ENCODE measurements at places on chromosomes 2 and 18.
A peak's percentile ranks its signal among the peaks of the same experiment; 100 is the strongest.

DNA sequence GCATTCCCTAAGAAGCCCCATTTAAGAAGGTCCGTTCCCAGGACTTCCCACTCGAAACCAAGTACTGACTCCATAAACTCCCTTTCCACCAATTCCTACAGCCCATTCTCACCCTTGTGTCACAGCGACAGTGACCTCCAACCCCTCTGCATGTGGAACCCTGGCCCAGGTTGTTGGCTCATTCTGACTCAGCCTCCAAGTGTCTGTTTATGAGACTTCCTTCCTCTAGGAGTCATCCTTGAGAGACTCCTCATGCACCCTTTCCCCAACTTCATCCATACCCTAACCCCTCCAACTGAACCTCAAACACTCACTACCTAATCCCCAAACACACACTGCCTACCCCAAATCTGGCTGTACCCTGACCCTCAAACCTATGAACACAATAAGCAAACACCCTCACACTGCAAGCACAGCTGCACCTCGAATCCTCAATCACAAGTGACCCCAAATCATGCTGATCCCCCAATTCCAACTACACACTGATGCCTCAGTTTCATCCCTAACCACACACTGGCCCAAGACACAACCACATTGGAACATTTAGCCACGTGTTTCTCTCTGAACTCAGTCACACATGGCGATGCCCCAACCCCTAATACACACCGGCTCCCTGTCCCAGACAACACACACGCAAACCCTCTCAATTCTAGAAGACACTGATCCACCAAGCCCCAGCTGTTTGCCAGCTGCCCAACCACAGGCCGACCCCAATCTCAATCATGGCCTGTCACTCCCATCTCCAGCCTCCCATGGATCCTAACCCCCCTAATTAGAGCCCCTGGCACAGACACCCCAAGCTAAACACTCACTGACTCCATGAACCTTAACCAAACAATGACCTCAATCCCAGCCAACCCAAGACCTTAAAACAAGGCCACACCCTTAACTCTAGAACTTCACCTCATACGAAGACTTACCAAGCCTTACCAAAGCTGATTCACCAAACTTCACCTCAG is 219.6 kb downstream of the CYP26B1 start:
- no peak for DNase-seq

DNA sequence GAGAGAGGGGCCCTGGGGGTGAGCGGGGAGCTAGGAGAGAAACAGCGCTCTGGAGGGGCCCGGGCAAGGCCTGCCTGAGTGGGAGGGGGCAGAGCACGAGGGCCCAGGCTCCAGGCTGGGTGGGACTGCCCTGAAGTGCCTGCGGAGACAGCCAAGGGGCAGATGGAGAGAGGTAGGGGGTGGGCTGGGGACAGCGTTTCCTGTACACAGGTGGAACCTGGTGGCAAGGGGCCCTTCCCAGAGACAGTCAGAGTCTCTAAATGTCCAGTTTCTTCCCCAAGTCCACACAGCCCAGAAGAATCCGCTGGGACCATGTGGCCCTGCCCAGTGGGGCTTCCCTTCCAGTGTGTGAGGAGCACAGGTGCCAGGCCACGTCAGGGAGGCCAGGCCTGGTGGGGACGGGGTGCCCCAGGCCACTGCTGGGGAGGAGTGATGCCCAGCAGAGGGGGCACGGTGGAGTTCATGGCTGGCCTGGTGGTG is 1.7 kb upstream of the GPR35 start:
- no peak for DNase-seq

- no peak for DNase-seq
Observed at GRCh38 chr2:26892922-26893524, 45.1 kb downstream of the DPYSL5 start.

DNA sequence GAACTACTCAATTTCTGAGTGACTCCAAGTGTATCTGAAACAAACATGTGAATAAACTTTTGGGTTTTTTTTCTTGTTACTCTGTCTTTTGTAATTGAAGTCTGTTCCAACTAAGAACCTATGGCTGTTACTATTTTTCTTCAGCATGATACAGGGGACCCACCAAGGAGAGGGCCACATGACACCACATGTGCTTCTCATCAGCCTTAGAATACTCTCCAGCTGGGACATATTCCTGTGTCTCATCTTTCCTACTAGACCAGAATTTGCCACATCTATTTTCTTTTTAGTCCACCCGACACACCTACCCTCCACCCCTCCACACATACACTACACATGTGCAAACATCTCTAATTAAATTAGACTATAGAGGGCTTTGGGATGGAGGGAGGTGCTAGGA is 191.7 kb upstream of the NDUFV2 start:
- no peak for DNase-seq

GRCh38 chr18:62384068-62384467 is 59.0 kb downstream of the TNFRSF11A start:
- DNase-seq: no peak

DNA sequence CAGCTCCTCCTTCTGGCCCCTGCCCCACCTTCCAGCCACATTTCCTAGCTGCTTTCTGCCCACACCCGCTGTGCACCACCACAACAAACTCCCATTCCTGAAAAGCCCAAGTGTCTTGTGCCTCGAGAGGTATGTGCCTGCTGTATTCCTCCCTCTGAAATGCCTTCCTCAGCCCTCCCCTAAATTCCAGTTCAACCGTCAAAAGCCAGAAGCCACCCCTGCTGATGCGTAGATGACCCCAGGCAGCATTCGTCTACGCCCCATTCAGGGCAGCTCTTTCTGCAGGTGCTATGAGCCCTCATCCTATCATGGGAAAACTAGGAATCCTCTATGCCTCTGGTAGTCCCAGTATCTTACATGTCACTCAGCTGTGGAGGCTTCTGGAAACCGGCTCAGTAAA is 71.7 kb downstream of the DNMT3A start:
- no peak for DNase-seq

- DNase-seq: no peak
Observed at GRCh38 chr2:168663993-168664392, 138.4 kb upstream of the NOSTRIN start.

DNA sequence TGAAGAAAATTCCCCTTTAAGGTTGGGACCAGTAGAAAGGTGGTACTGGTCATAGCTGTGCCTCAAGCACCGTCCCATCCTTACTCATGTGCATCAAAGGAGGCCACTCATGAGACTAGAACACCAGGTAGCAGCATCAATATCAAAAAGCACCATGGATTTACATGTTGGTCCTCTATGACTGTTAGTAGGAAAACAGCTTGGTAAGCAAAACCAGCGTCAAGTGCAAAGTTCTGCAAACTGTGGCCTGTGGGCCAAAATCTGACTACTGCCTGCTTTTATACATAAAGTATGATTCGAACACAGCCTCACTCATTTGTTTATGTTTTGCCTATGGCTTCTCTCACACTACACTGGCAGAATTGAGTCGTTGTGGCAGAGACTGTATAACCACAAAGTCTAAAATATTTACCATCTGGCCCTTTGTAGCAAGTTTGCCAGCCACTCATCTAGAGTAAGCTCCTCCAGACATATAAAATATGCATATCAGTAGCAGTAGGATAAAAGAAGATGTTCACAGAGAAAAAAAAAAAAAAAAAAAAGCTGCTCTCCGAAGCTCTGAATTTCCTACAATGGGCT is 119.7 kb upstream of the CTNNA2 start:
- DNase-seq: no peak

DNA sequence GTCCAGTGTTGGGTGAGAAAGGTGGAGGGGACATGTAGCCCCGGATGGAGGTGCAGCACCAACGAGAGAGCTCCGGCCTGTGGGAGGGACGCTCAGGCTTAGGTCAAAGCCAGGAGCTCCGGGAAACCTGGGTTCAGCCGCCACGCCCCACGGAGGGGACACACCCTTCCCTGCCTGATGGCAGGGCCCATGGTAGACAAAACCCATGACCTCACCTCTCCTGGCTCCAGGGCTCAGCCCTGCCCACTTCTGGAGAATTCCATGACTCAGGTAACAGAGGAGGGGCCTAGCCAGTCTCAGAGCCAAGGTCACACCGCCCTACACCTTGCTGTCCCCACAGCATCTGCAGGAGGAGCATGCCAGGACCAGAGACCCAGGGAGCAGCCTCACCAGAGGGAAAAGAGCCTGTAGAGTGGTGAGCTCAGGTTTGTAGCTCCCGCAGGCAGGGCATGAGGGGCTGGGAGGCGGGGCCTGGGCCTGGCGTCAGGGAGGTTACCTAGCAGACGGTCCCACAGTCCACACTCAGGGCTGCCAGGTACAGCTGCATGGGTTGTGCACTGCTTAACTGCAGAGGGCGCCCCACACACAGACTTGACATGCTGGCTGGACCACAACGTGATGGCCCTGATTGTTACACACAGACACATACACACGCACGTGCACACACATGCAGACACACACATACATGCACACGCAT is 70.8 kb upstream of the SMAD7 start:
- DNase-seq: peak; percentile 52

DNA sequence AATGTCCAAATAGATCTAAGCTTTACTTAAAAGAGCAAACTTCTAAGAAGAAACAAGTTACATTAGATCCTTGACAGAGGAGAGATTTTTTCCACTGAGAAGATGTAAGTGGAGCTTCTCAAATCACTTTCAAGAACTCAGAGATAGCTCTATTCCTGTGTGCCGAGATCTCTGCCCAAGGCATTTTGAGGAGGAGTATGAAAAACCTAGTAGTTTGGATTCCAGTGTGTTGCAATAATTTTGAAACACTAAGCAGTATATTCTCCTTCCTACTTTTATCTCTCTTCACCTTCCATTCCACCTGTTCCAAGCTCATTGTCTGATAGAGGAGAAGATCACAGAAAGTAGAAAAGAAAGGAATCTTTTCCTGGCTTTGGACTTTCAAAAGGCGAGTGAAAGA is 192.0 kb upstream of the TANK start:
- no peak for DNase-seq

DNA sequence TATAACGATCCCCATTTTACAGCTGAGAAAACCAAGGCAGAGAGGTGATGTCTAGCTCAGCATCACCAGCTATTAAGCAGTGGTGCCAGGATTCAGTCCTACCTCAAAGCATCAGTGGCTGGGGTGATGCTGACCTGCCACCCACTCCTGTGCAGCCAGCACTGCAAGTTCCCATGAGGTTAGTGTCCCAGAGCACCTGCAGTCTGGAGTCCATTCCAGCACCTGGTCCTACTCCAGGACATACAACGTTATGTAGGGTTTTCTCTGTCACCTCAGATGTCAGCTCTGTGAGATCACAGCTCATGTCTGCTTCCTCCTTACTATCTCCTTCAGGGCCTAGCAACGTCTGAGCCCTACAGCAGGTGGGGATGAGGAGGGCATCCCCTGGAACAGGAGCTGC is 328.0 kb upstream of the HS6ST1 start:
- DNase-seq: no peak

GRCh38 chr2:10897956-10898355 is 13.8 kb upstream of the KCNF1 start:
- DNase-seq: no peak

- no peak for DNase-seq
Observed at GRCh38 chr2:67451086-67451832, 54.1 kb downstream of the ETAA1 start.

DNA sequence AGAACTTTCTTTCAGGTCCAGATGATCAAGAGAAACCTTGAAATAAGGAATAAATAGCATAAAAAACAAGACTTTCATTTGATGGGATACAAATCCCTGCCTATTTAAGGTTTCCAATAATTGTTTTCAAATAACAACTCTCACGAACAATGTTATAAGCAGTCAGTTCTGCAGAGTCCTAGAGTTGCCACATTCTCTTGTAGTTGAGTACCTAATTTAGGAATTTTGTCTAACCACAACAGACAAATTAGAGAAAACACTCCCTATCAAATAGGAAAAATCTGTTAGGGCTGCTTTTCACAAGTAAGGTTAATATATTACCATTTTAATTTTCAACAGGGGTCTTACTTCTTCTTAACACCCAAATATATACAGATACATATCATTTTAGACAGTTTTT is 130.1 kb upstream of the CDH20 start:
- no peak for DNase-seq

- DNase-seq: no peak
Observed at GRCh38 chr2:150872756-150873395, 385.4 kb upstream of the RND3 start.

DNA sequence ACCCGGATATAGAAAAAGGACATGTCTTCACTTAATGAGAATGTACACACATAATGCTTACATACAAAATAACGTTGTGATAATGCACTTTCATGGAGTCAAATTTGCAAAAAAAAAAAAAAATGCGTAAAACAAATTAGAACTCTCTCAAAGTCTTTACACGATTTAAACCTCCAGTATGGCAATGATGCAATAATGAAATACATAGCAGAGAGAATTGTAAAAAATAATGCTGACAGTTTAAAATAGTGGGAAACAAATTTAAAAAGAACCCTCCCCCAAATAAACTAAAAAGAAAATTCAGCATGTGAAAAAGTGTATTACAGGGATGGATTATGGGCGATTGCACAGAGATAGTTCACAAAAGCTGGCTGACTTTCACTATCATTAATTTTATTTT is 46.6 kb upstream of the FHL2 start:
- no peak for DNase-seq

- no peak for DNase-seq
Observed at GRCh38 chr2:191246820-191247380, 1.7 kb downstream of the MYO1B start.

DNA sequence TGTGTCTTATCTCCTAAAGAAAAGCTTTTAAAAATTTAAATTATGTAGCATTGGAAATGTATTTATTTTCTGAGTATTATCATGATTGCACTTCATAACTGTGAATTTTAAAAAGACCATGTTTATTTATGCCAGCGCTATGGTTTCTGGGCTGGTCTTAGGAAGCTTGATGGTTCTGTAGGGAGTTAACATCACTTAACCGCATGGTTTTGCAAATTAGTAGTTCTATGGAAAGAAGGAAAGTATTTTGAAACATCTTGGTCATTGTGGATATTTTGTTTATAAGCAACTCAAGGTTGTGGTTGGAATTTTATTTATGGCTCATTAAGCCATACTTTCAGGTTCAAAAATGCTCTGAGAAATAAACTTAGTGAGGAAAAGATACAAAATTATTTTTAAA is 549.4 kb downstream of the STK39 start:
- DNase-seq: no peak

GRCh38 chr18:48784656-48785055 is 166.1 kb downstream of the SMAD7 start:
- DNase-seq: no peak

GRCh38 chr2:120343100-120343432 is 2.9 kb upstream of the INHBB start:
- DNase-seq: no peak

- DNase-seq: peak; percentile 64
Observed at GRCh38 chr2:8684878-8685696, 3.2 kb downstream of the ID2 start.

- no peak for DNase-seq
Observed at GRCh38 chr2:18062892-18063291, 184.4 kb downstream of the KCNS3 start.

GRCh38 chr2:124879640-124880039 is 854.6 kb downstream of the CNTNAP5 start:
- DNase-seq: no peak

- DNase-seq: no peak
Observed at GRCh38 chr2:85377083-85377482, 22.5 kb downstream of the ELMOD3 start.

- DNase-seq: no peak
Observed at GRCh38 chr2:167719410-167719809, 528.0 kb downstream of the STK39 start.
